ENCODE measurements at places on chromosomes 4 and X. TPM values are rescaled to one million over a fixed set of nuclear protein-coding genes. Genes with fewer than 3 reads are reported as not detected.

The ARSJ gene
- polyA plus RNA-seq: not detected

The PDZD4 gene
- not detected for polyA plus RNA-seq

The DMRTC1 gene
- polyA plus RNA-seq: not detected

The BBS12 gene
- 0.53 TPM for polyA plus RNA-seq

The AMBN gene
- not detected for polyA plus RNA-seq

The GPRIN3 gene
- 0.01 TPM for polyA plus RNA-seq

The SMIM20 gene
- polyA plus RNA-seq: 35.2 TPM

The PSAPL1 gene
- not detected for polyA plus RNA-seq

The FREM3 gene
- polyA plus RNA-seq: not detected

The RBM47 gene
- 40.5 TPM for polyA plus RNA-seq

The PRDM8 gene
- polyA plus RNA-seq: 0.29 TPM

The SHROOM4 gene
- polyA plus RNA-seq: not detected

The STPG2 gene
- polyA plus RNA-seq: not detected

The HTN1 gene
- not detected for polyA plus RNA-seq

The GSPT2 gene
- polyA plus RNA-seq: 13.9 TPM

The LRAT gene
- polyA plus RNA-seq: 0.08 TPM

The RBMXL3 gene
- polyA plus RNA-seq: not detected

The CPZ gene
- polyA plus RNA-seq: not detected

The PAGE2 gene
- not detected for polyA plus RNA-seq

The USP17L10 gene
- polyA plus RNA-seq: not detected

The GPM6B gene
- polyA plus RNA-seq: 2.6 TPM

Data from GM12878 (cell line).